ENCODE measurements at places on chromosomes 3 and 15. TPM values are rescaled to one million over a fixed set of nuclear protein-coding genes. Genes with fewer than 3 reads are reported as not detected.

DNA sequence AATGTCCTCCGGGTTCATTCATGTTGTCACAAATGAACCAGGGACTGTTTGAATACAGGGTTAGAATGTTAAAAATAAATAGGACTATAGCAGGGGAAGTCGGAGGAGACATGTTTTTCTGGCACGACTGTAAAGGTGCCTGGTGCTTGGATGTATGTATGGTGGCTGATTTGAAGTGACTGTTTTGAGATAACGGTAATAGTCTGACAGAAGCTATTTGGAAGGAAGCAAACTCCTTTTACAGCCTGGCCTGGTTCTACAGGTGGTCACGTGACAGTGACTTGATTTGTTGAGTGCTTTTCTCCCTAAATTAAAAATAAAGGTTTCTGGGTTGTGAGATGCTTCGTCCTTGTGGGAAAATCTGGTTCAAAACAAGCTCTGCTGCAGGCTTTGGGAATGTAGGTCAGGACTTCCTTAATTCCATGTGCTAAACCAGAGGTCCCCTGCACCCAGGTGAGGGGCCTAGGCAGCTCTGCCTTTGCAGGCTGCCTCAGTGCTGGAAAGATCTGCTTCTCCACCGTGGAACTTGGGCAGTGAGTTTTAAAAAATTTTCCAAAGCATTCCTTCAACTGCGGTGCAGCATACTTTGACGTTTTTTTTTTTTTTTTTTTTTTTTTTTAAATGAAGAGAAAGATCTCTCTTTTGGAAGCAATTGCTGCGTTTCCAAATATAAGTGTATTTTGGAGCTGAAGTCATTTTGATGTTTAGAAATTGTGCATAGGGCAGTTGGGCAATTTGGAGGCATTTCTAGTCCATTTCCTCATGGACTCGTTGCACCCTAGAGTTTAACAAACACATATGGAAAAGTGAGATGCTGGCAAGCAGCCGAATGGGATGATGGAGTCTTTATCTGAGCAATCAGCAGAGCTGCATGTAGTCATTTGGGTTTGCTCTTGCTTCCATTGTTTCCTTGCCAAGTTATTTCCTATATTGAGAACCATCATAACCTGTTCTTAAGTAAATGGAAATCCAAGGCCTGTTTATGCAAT, 30.9 kb downstream of the ITPR1 start:
- no peak overlapping the region for H3K27ac ChIP-seq
- peaks cover 8% of the 10 kb centered on the region for H3K4me1 ChIP-seq
- no peak overlapping the region for H3K4me3 ChIP-seq
- DNase-seq = no peak

DNA sequence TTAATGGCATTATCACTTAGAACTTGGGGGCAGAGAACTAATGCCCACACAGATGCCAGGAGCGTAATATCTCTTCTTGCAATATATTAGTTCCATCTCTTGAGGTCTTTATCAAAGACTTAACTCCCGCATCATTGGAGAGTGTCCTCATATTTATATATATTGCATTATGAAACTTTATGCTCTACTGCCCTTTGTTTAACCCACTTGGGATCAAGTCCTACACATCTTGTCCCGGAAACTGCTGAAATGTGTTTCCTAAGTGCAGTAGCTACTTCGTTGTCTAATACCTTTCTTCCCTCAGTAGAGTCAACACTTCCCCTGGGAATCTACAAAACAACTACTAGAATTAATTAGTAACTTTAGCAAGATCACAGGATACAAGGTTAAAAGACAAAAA, 1029.2 kb downstream of the OTOL1 start:
- DNase-seq = no peak
- no peaks in the 10 kb centered on the region for H3K4me1 ChIP-seq
- H3K27ac ChIP-seq = no peak overlapping the region
- no peak overlapping the region for H3K4me3 ChIP-seq
- no peaks in the 10 kb centered on the region for H3K36me3 ChIP-seq

GRCh38 chr3:174376346-174376745, 482.8 kb upstream of the NAALADL2 start:
- no peaks in the 10 kb centered on the region for H3K4me1 ChIP-seq
- H3K36me3 ChIP-seq = no peaks in the 10 kb centered on the region
- no peak overlapping the region for H3K27ac ChIP-seq
- H3K27me3 ChIP-seq = no peaks in the 10 kb centered on the region
- H3K4me3 ChIP-seq = no peak overlapping the region

GRCh38 chr15:31031471-31032067, 40.1 kb upstream of the MTMR10 start:
- no peaks in the 10 kb centered on the region for H3K36me3 ChIP-seq
- no peak for DNase-seq
- H3K4me1 ChIP-seq = no peaks in the 10 kb centered on the region
- no peak overlapping the region for H3K27ac ChIP-seq

The SNTN gene
- total RNA-seq = not detected

DNA sequence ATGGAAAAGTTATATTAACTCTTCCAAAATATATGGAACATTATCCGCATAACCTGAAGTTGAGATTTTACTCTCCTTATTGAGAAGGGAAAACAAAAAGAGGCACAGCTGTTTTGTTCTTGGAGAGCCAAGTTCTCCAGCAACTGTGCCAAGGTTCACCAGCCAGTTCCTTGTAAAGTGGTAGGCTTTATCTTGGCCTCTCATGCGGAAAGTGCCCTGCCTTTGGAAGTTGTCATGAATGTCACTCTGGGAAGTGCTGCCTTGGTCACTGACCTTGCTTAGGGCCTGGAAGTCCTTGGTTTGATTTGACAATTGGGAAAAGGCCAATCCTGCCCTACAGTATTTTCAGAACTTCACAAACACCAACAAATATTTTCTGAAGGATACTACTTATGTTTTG, 44.2 kb upstream of the THRB start:
- no peaks in the 10 kb centered on the region for H3K4me1 ChIP-seq
- H3K4me3 ChIP-seq = no peak overlapping the region
- H3K27me3 ChIP-seq = no peaks in the 10 kb centered on the region
- no peak overlapping the region for H3K27ac ChIP-seq
- no peaks in the 10 kb centered on the region for H3K36me3 ChIP-seq

- no peaks in the 10 kb centered on the region for H3K4me1 ChIP-seq
- DNase-seq = no peak
- no peak overlapping the region for H3K27ac ChIP-seq
These were observed 28.9 kb downstream of the CDAN1 start for GRCh38 chr15:42707873-42708544.

The LRRN1 gene
- total RNA-seq = not detected

DNA sequence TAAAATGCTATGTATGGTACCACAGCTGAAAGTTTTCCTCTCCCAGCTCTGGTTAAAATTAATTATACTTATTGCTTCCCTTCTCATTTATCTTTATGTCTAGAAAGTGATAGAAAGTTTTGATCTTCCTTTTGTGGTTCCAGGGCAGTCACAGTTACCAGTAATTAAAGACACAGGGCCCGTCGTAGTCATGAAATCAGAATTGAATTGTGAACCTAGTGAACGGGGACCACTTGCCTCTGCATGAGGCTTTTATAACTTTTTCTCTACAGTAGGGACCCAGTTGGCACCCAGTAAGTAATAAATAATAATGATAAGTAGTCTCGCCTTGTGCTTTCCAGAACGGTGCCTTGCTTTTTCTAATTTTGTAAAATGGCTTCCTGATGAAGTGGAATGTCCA, 231.7 kb upstream of the SATB1 start:
- H3K27ac ChIP-seq = peak overlapping the region; percentile 78
- peaks cover 84% of the 10 kb centered on the region for H3K4me1 ChIP-seq
- H3K36me3 ChIP-seq = peaks cover 16% of the 10 kb centered on the region
- no peaks in the 10 kb centered on the region for H3K27me3 ChIP-seq
- H3K4me3 ChIP-seq = peak overlapping the region; percentile 67

GRCh38 chr3:6732807-6733206, 128.1 kb upstream of the GRM7 start:
- H3K4me3 ChIP-seq = no peak overlapping the region
- no peaks in the 10 kb centered on the region for H3K4me1 ChIP-seq
- no peak for DNase-seq
- no peaks in the 10 kb centered on the region for H3K27me3 ChIP-seq

The CCK gene
- total RNA-seq = not detected

The MST1R gene
- 0.39 TPM for total RNA-seq

The ALDH1A3 gene
- total RNA-seq = not detected

DNA sequence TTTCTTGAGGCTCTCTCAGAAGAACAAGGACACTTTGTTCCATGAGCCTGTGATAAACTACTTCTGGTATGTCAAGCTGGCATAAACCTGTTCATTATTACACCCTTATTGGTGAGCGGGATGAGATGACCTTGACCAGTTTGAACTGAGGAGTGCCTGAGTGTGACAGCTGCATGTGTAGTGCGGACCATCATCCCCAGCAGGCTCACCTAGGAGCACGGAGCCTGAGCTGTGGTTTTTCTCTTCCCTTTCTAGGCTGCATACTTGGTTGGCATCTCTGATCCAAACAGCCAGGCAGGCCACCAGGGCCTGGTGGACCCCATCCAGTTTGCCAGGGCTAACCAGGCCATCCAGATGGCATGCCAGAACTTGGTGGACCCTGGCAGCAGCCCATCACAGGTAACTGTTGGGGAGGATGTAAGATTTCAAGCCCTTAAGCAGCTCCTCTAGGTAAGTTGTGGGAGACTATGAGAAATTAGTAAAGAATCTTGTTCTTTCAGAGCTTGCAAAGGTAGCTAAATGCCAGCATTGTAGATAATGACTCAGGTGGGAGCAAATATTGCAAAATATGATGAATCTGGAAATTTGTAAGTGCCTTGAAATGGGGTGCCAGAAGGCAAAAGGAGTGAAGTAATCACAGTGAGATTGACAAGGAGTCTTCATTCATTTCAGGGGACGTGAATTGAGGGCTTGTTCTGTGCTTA, 288.9 kb upstream of the TPM1 start:
- H3K27me3 ChIP-seq = peaks cover 4% of the 10 kb centered on the region
- no peaks in the 10 kb centered on the region for H3K36me3 ChIP-seq
- H3K4me3 ChIP-seq = no peak overlapping the region
- DNase-seq = no peak
- H3K27ac ChIP-seq = no peak overlapping the region

GRCh38 chr3:196431181-196432136, 768 bp downstream of the UBXN7 start:
- peak overlapping the region; percentile 75 for H3K4me3 ChIP-seq
- peaks cover 3% of the 10 kb centered on the region for H3K36me3 ChIP-seq
- H3K27ac ChIP-seq = peak overlapping the region; percentile 90
- H3K27me3 ChIP-seq = no peaks in the 10 kb centered on the region
- no peak for DNase-seq

The TNFAIP8L3 gene
- 0.19 TPM for total RNA-seq

DNA sequence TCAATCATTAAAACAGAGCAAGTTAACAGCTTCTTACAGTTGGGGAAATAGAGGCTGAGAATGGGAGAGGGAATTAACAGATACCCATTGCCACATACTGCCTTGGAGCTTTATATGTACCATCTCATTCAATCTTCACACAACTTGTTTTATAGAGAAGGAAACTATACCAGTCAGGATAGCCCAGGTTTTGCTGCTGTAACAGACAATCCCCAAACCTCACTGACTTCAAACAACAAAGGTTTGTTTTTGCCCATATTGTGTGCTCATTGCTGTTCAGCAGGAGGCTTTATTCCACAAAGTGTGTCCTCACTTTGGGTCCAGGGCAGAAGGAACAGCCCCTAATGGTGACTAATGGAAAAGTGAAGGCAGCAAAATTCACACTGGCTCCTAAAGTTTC, 59.2 kb downstream of the SPSB4 start:
- no peak for DNase-seq
- H3K4me3 ChIP-seq = no peak overlapping the region
- peaks cover 2% of the 10 kb centered on the region for H3K27me3 ChIP-seq
- no peaks in the 10 kb centered on the region for H3K36me3 ChIP-seq
- no peaks in the 10 kb centered on the region for H3K4me1 ChIP-seq

DNA sequence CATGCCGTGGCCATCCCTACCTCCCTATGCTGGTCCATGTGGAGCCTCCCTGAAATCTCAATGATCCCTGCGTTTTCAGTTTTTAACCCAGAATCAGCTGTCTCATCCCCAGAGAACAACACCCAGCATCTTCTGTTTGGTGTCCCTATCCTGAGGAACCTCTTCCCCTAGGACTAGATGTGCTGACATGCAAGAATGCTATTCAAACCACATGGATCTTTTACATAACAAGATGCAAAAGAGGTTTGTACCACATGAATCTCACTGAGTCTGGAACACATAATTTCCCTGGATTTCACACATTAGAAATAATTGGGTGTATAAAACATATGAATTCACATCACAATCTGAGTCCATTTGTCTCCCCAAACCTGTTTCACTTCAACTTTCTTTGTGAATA, 174.6 kb upstream of the NECTIN3 start:
- H3K27ac ChIP-seq = no peak overlapping the region
- no peaks in the 10 kb centered on the region for H3K36me3 ChIP-seq
- no peaks in the 10 kb centered on the region for H3K4me1 ChIP-seq
- no peak for DNase-seq
- H3K27me3 ChIP-seq = no peaks in the 10 kb centered on the region

The NUP210 gene
- total RNA-seq = 144 TPM

DNA sequence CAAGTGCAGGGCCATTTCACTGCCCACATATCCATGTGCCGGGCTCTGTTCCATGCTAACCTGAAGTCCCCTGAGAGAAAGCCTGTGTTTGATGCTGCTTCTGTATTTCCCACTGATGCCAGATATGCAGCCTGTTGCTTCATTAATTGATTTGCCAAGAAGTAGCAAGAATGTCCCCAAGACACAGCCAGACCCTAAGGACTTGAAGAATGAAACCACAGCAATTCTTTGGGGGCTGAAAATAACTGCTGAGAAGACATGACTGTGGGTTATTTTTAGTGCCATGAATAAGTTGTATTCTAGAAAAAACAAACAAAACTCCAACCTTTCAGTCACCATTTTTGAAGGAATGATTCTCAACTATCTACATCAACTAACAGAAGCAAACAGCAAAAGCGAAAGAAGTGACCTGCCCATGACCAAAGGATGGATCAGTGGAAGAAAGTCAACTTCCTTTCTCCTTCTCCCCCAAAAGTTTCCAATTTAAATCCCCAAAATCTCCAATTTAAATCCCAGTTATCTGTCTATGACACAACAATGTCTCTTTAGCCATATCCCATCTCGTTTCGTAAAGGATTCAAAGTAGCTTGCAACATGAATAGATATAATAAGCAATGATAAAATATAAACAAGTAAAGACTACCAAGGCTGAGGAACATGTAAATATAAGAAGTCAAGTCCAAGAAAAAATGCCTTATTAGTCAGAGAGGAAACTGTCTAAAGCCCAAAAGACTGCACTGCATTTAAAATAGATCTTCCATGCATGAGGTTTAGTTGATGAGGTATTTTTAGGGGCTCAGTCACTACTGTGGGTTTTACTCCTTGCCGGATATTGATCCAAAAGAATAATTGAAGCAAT, 226.8 kb downstream of the DTWD1 start:
- H3K27ac ChIP-seq = no peak overlapping the region
- DNase-seq = no peak
- H3K4me3 ChIP-seq = no peak overlapping the region
- no peaks in the 10 kb centered on the region for H3K36me3 ChIP-seq

DNA sequence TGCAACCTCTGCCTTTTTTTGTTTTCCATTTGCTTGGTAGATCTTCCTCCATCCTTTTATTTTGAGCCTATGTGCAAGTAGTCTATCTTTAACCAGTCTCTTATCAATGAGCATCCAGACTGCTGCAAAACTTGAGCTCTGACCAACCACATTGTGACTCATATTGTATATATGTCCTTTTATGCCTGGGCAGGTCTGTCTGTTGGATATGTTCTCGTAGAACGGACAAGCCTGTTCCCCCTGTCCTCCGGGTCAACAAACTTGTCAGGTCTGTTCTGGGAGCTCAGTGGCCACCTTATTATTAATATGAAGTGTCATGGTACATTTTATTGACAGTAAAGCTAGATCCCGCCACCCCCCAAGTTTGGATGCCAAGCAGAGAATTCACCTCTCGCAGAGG, 252.9 kb upstream of the ST8SIA2 start:
- no peaks in the 10 kb centered on the region for H3K27me3 ChIP-seq
- no peaks in the 10 kb centered on the region for H3K4me1 ChIP-seq
- no peak for DNase-seq
- H3K4me3 ChIP-seq = no peak overlapping the region
- H3K36me3 ChIP-seq = peaks cover 8% of the 10 kb centered on the region

The GOLGA6L7 gene
- not detected for total RNA-seq

All from activated CD4-positive, alpha-beta memory T cell treated with anti-CD3 and anti-CD28 coated beads for 36 hours (primary cell).